ENCODE measurements at places on chromosomes 4 and X.

DNA sequence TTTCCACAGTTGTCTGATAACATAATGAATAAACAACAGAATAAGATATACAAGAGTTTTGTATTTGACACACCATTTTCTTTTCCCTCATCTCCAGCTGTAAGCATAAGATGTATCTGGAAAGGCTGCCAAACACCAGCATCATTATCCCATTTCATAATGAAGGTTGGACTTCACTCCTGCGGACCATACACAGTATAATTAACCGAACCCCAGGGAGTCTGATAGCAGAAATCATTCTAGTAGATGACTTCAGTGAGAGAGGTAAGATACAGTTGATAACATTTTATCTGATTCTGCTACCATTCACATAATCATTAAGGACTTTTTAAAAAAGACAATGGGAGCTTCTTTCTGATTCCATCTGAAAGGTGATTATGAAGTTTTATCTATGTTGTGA, 535.2 kb downstream of the GALNTL6 start:
- no peak for DNase-seq

DNA sequence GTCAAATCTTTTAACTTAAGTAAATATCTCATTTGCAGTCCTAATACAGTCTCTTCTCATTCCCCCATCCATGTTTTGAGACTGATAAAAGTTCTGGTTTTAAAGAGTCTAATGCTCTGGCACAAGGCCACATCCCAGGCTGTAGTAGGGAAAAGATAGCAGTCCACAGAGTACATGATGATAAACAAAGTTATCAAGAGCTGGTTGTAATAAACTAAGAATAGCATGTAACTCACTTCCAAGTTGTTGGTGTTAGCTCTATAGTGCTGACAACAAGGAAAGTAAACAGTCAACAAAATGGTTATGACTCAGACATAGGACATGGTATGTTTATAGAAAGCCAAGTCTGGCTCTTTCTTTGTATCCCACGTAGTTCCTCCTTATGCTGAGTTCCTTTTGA, 21.8 kb upstream of the AREG start:
- DNase-seq: no peak

GRCh38 chr4:189497516-189497915, 443.2 kb upstream of the FRG1 start:
- no peak for DNase-seq

DNA sequence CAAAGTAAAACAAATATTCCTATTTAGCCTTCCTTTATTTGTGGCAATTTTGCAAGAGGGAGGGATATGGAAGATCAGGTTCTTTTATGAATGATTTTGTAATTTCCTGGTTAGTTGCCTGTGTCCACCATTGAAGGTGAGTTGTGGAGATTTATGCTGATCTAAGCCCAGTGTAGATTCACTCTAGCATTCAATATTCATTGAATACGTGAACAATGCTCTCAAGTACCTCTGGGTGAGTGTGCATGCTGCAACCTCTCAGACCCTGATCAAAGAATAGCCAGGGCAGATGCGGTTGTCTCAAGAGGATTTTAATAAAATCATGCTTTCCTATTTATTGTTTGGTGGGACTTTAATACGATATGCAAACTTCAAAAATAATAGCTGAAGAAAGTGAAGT, 628.4 kb downstream of the SPRY1 start:
- no peak for DNase-seq
